Jurkat, Clone E6-1 (cell line): ENCODE measurements at places on chromosomes 2 and 18.
A peak's percentile ranks its signal among the peaks of the same experiment; 100 is the strongest.

DNA sequence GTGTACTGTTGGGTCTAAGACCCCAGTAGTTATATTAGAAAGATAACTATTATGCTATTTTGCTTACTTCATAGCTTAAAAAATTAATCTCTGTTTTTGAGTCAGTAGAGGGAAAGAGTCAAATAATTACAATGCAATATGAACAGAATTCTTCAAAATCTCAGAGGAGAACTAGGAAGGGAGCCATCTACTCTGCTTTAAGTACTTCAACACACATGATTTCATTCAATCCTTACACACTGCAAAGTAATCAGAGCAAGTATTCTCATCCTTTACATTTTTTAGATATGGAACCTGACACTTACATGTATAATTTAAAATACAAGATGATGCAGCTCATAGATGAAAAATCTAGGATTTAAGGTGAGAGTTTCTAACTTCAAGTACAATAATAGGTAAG lies 27.7 kb downstream of the COL5A2 start:
- no peak for DNase-seq

DNA sequence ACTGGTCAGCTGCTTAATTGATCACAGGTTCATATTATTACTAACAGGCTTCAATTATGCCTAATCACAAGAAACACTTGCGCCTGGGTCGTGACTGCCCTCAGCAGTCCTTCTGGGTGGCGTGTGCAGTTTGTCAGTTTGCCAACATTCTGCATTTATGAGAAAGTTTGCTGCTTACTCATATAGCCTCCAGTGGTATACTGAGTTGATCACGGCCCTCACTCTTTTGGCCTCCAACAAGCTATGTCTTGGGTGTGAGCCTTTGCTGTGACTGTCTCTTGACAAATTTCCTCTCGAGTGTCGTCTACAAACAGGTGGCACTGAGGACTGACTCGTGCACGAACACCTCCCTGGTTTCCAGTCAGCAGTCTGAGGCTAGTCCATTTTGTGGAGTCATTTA lies 27.3 kb downstream of the DCDC2C start:
- DNase-seq, result no peak

DNA sequence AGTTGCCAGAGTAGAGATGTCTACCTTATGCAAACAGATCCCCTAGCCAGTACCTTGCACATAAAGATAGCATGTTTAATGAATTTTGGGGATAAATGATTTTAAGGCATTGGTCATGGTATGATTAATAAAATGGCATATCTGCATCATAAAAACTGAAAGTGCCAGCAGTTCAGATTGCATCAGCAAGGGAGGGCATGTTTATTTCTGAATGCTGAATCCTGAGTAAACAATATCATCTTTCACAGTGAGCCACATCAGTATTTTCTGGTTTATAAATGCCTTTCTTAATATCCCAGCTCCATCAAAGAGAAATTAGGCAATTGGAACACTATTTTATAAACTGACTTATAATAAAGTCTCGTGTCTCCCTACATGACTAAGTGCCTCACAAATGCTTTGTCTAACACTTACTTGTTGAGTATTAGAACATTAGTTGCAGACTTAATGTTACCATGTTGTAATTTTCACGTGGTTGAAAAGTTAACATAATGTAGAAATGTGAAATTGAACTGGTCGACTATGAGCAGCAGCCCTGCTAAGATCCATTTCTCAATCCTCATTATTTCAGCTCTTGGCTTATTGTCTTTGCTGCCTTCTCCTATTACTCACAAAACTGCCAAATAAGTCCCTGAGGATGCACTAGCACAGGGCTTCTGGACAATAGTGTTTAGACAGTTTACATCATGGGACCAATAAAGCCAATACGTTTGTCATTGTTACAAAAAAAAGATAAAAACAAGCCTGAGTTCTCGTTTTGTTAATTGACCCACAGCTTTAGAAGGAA lies 48.0 kb downstream of the LANCL1 start:
- no peak for DNase-seq

DNA sequence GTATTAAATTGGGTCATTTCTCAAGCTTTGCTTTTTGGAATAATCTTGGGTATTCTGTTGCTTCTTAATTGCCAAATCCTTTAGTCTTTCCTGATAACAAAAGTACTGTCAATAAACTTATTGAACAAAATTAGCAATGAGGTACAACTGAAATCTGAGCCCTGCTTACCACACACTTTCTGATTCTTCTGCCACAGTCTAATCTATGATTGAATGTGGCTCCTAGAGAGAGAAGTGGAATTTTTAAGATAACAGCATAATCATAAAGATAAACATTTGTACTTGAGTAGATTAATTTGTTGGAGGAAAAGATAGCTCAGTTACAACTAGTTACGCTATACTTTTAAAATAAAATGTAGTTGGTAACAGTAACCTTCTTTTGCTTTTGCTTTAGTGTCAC lies 354.8 kb downstream of the CELF4 start:
- DNase-seq, result no peak

GRCh38 chr2:18540872-18541271 lies 19.6 kb downstream of the RDH14 start:
- no peak for DNase-seq

GRCh38 chr18:76764291-76764901 lies 58.0 kb upstream of the ZNF236 start:
- DNase-seq, result no peak

DNA sequence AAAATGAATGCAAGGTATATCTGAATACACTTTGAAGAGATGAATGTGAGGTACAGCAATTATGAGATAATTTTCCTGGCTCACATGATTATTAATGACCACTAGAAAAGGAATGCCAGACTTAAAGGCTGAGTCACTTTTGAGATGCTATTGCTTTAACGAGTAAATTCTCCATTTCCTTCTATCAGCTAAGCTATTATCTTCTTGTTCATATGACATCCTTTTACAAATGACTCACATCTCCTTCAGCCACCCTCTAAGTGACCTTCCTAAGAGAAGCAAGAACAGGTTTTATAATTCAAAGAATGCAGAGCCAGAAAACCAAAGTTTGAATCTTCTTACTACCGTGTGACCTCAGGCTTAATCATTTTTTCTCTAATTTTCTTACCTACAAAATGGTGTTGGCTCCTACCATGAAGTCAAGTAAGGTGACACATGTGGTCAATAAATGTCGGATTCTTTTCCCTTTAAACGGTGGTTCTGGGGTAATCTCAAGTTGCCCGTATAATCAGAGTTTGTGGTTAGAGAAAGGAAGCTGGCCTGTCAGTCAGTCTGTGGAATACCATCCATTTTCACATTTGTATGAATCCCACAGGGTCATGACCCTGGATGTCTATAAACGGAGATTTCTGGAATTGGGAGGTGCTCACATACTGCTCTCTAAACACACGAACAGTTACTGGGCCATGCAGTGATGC lies 184.0 kb upstream of the PID1 start:
- no peak for DNase-seq

- DNase-seq, result no peak
Measured at GRCh38 chr18:12361770-12362378, 15.2 kb downstream of the AFG3L2 start.

GRCh38 chr2:119536211-119536610 lies 8.0 kb upstream of the CFAP221 start:
- no peak for DNase-seq

GRCh38 chr2:155310589-155310988 lies 612.1 kb downstream of the KCNJ3 start:
- peak; percentile 28 for DNase-seq

GRCh38 chr2:113150258-113150601 lies 22.8 kb downstream of the IL1RN start:
- no peak for DNase-seq

GRCh38 chr2:216644842-216645635 lies 11.8 kb downstream of the IGFBP2 start:
- peak; percentile 65 for DNase-seq

GRCh38 chr2:227655454-227655853 lies 11.2 kb upstream of the SCYGR5 start:
- no peak for DNase-seq

GRCh38 chr2:20563833-20564232 lies 87.1 kb downstream of the HS1BP3 start:
- no peak for DNase-seq

DNA sequence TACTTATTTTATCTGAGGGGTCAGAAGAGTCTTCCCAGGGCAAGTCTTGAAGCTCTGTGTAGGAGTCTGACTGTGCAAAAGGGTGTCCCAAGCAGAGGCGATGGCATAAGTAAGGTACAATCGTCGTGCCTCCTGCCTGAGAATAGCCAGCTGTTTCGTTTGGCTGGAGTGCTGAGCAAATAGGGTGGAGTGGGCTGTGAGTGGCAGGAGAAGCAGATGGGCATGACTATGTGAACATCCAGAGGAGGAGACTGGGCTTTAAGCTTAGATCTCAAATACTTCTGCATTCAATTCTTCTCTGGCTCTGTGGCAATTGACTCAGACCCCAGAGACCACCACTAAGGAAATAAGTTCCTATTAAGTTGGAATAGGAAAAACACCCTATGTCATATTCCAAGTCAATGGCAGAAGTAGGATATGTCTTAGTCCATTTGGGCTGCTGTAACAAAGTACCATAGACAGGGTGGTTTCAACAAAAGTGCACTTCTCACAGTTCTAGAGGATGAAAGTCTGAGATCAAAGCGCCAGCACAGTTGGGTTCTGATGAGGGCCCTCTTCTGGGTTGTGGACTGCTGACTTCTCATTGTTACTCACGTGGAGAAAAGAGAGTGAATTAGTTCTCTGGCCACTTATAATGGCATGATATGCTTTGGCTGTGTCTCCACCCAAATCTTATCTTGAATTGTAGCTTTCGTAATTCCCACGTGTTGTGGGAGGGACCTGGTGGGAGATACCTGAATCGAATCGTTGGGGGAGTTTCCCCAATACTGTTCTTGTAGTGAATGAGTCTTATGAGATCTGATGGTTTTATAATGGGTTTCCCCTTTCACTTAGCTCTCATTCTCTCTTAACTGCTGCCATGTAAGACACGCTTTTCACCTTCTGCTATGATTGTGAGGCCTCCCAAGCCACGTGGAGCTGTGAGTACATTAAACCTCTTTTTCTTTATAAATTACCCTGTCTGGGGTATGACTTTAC lies 120.2 kb downstream of the LPIN1 start:
- no peak for DNase-seq

- no peak for DNase-seq
Measured at GRCh38 chr2:226002438-226002837, 602.9 kb downstream of the NYAP2 start.

DNA sequence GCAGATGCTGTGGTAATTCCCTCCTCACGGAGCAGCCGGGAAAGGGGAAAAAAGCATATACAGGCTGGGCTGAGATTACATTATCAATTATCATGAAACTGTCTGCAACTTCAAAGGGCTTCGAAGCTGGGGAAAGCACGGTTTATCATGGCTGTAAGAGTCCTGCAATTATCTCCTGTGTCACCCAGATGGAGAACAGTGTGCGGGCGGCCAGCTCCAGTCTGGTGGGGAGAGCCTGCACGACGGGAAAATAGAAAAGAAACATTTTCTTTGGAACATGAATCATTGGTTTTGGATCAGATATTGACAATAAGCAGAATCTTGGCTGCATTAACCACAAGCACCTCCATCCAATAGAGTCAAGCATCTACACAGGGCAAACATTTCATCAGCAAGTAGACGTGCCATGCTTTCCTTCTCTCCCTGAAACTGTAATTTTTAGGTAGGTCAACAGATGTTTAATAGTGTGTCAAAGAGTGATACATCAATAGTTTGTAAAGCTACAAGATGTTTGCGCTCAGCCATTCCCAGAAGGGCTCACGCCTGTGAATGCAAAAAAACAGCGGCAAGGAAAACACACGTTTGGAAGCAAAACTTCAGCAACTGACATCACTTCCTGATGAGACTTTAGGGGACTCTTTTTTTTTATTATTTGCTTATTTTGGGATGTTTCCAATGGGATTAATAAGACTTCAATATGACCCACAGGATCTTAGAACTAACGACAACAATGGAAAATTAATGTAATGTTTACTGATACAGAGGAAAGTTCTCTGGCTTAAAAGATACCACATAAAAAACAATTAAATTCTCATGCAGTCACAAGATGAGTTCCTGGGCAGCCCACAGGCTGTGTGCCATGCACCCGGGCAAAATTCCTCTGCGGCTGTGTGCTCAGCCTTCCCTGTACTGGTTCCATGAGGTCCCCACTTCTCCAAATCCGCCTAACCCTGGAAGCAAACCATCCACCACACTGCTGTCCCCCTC lies 111.0 kb upstream of the SALL3 start:
- no peak for DNase-seq

DNA sequence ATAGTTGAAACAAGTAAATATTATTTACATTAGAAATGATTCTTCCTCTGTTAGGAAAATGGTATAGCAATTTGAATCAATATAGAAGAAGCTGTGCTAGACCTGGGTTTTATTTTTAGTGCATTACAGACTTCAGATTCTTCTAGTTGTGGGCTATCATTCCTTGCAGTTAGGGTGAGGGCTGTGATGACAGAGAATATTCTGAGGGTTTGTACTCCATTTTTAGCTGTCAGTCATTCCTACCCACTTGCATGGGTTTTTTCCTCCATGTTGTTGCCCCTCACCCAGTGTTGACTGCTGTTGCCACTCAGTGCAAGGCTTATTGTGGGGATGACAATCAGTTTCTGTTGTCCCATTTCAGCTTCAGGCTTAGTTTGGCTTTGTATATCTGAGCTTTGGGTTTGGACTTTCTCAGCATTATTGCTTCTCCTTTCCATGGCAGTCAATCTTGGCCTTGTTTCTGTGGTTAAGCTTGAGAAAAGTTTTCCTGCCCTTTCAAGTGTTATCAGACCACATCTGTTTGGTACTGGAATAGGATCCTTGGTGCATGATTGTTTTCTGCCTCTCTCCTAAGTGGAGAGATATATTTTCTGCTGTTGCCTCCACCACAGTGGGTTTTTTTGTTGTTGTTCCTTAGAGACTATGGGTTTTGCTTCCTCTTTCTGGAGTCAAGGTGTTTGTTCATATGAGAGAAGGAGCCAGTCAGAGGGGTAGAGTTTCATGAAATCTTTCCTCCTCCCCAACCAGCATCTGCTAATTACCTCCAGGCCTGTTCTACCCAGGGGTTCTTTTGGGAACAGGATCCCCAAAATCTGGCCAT lies 312.7 kb upstream of the CWC22 start:
- DNase-seq, result no peak

GRCh38 chr2:121501554-121501953 lies 29.1 kb upstream of the RNU4ATAC start:
- no peak for DNase-seq

- DNase-seq, result no peak
Measured at GRCh38 chr2:128374711-128375413, 56.2 kb upstream of the HS6ST1 start.

GRCh38 chr2:127356531-127356930 lies 31.2 kb downstream of the MAP3K2 start:
- DNase-seq, result no peak

DNA sequence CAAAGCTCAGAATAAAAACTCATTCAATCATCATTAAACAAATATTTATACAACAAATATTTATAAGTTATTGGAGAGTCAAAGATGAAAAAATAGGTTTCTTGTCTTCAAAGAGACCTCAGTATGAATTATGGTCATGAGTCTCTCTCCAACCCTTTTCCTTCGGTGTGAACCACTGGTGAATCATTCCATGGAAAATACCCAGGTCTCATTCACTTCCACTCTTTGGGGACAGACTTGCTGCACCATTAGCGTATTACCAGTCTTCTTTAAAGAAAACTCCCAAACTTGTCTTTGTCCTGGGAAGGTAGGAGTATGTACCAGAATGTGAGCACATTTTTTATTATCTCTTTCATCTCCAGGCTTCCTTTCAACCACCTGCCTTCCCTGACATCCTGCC lies 257.4 kb upstream of the RBMS1 start:
- DNase-seq, result no peak

GRCh38 chr2:85371045-85371444 lies 16.5 kb downstream of the ELMOD3 start:
- no peak for DNase-seq
